ENCODE measurements at places on chromosomes 6 and 20.

- no peak for DNase-seq
Measured at GRCh38 chr20:56575157-56575556, 42.1 kb downstream of the FAM209B start.

DNA sequence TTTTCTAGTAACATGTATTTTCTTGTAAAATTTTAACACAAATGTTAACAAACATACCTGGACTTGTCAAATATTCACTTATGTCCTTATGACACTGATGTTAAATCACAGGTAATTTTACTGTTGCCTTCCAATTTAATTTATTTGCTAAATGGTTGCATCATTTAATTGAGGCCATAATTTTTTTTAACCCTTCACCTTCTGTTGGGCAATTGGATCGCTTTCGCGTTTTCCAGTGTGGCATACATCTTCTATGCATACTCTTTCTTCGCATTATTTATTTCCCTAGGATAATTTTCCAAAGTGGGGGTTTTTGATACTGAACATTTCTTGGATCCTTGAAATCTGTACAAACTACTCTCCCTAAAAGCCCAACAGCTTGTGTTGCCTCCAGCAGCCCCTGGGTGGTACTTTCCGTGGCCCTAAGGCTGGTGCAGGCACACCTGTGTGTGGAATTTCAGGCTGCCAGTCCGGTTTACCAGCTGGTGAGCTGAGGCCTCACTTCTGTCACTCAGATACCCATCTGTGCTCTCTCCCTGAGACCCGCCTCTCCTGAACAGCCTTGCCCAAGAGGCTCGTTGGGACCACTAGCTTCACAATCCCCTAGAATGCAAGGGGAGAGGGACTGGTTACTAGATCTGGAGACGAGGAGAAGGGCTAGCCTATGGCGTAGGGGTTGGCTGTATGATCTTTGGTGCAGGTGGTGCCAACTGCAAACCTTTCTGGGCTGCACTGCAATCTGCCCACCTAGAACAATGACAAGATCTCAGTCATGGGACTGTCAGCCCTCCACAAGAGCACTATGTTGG lies 11.2 kb upstream of the C20orf144 start:
- DNase-seq, result no peak

DNA sequence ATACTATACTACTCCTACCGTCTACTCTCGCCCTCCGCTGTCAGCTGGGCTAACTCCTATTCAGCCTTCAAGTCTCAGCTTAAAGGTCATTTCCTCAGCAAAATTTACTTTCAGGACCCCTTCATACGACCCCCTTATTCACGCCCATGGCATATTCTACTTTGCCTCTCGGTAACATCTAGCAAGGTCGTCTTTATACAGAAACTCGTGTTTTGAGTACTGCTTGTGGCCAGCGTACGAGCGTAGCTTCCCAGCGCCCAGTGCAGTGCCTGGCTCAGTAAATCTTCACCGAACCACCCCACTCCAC lies 546 bp downstream of the CRNKL1 start:
- DNase-seq, result no peak

GRCh38 chr20:20398123-20398522 lies 30.2 kb downstream of the INSM1 start:
- no peak for DNase-seq

GRCh38 chr20:44911264-44911921 lies 1.5 kb downstream of the PABPC1L start:
- peak; percentile 37 for DNase-seq

DNA sequence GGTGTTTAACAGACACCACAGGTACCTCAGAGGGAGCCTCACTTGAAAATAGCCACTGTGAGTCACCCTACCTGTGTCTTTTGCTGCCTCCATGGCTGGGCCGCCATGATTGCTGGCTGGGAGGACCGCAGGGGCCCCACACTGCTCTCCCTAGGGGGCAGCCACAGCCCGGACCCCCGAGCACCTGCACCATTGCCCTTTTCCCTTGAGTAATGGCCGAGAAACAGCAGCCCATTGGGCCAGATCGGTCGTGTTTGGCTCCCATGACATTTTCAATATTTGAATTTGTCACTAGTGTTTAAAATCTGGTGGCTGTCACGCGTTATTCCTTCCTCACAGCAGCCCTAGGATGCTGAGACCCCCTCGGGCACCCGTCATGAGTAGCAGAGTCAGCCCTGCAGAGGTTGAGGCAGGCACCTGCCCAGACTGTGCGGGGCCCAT lies 6.7 kb downstream of the ZBP1 start:
- DNase-seq, result no peak

DNA sequence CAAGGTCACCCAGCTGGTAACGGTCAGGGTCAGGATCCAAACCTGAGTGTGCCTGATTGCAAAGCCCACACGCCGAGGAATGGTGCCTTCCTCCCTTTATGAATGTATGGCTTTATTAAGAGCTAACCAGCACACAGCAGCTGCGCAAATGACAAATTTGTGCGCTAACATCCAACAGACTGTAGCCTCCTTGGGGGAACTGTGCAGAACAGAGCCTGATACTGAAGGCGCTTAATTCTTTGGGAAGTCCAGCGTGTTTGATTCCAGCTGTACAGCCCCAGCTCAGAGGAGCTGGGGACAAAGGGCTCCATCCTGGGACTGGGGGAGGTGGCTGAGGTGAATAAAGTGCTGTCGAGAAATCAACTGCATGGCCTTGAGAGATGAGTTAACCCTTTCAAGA lies 75.7 kb upstream of the JARID2 start:
- no peak for DNase-seq

- DNase-seq, result no peak
Measured at GRCh38 chr20:56573986-56574385, 40.9 kb downstream of the FAM209B start.

- DNase-seq, result no peak
Measured at GRCh38 chr6:88349511-88349910, 183.4 kb upstream of the CNR1 start.

DNA sequence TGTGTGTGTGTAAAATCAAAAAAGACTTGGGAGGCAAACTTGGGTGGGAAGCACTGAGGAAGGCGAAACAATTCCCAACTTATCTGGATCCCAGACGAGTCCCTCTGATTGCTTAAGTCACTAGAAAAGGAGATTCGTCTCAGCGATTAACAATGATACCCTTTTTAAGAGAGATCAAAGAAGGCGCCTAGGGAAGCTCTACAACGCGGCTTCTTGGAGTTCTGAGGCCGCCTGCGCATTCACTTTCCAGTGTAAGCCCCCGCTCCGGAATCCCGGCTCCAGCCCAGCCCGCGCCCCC lies 8.7 kb upstream of the TBX18 start:
- DNase-seq, result no peak

GRCh38 chr6:97423190-97423589 lies 140.2 kb upstream of the MMS22L start:
- DNase-seq, result no peak

GRCh38 chr20:40638414-40638813 lies 50.6 kb downstream of the MAFB start:
- DNase-seq, result no peak

- no peak for DNase-seq
Measured at GRCh38 chr6:45426251-45426650, 48.5 kb upstream of the SUPT3H start.

GRCh38 chr20:57774951-57775350 lies 65.1 kb upstream of the PMEPA1 start:
- no peak for DNase-seq

- no peak for DNase-seq
Measured at GRCh38 chr6:49969605-49970004, at the start of gene DEFB113. TSS of gene DEFB113 (minus strand) at chr6:49969625. CDS start at chr6:49969625, 0 bp downstream.

DNA sequence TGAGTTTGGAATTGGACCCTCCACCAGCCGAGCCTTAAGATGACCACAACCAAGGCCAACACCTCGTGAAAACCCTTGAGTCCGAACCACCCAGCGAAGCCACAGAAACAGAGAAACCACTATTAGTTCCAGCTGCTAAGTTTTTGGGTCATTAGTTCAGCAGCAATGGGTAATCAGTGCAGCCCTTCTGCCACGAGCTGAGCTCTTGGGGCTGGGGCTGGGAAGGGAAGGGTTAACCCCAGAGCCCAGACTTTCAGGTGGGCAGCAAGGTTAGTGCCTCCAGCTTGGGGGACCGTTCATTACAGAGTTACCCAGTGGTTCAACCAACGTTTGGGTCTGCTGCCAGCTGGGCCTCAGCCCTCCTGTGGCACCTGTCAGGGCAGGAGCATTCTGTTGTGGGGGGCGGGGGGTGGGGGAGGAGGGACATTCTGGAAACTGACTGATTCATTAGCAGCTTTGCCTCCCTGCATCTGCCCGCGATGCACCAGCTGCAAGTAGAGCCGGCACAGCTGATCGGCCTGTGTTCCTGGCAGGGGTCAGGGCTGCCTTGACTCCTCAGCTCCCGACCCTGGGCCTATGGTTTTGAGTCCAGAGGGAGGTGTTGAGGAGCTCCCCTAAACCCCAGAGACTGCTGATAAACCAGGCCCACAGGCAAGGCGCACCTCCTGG lies 52.7 kb downstream of the TGM2 start:
- DNase-seq, result peak; percentile 13

- DNase-seq, result no peak
Measured at GRCh38 chr20:57959018-57959417, 249.2 kb upstream of the PMEPA1 start.

DNA sequence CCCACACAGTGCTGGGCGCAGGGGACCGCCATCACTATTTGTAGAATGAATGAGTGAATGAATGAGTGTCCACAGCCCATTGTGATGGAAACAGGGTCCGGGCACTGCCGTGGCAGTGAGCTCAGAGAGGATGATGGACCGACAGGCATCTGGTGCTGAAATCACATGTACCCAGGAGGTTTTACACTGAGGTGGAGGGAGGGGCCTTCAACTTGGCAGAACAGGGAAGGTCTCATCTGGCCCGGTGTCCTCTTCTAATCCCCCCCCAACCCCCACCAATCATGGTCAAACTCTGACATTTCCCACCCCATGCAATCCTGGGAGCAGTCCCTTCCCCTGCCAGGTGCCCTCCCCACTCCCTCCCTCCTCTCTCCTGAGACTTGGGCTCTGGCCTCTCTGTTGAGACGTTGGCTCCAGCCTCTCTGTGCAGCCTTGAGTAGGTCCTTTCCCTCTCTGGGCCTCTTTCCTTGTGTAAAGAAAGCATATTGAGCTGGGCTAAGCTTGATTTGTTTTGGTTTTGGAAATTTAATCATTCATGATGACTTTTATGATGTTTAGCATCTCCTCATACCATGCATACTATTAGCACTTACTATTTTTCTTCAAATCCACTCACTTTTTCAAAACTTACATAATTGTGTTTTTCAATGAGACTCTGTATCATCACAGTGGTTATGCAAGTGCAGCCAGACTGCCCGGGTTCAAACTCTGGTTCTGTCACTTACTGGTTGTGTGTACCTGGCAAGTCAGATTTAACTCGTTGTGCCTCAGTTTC lies 10.8 kb downstream of the KIAA1755 start:
- no peak for DNase-seq

- DNase-seq, result peak; percentile 86
Measured at GRCh38 chr6:107192830-107193229, 77.5 kb upstream of the BEND3 start.

DNA sequence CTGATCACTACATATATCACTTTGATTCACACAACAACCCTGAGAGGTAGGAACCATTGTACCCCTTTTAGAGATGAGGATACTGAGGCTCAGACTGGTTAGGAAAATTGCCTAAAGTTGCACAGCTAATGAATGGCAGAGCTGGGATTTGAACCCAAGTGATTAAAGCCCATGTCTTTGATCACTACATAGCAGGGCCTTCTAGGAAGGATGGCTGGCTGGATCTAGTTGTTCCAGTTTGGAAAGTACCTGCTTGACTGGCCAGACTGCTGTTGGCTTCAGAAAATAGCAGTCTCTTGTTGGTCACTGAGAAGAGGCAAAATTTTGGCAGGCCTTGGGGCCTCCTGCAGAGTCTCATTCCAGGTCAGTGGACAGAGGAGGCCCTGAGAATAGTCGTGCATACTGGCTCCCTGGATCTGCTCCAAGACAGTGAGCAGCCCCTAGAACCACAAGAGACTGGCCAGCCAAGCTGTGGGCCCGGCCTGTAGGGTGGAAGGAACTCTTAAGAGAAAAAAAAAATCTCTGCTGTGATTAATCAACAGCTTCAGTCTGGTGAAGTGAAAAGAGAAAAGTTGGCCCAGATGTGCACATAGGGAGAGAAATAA lies 17.5 kb downstream of the PPARD start:
- no peak for DNase-seq

- no peak for DNase-seq
Measured at GRCh38 chr20:36925234-36925633, 26.3 kb downstream of the SAMHD1 start.

DNA sequence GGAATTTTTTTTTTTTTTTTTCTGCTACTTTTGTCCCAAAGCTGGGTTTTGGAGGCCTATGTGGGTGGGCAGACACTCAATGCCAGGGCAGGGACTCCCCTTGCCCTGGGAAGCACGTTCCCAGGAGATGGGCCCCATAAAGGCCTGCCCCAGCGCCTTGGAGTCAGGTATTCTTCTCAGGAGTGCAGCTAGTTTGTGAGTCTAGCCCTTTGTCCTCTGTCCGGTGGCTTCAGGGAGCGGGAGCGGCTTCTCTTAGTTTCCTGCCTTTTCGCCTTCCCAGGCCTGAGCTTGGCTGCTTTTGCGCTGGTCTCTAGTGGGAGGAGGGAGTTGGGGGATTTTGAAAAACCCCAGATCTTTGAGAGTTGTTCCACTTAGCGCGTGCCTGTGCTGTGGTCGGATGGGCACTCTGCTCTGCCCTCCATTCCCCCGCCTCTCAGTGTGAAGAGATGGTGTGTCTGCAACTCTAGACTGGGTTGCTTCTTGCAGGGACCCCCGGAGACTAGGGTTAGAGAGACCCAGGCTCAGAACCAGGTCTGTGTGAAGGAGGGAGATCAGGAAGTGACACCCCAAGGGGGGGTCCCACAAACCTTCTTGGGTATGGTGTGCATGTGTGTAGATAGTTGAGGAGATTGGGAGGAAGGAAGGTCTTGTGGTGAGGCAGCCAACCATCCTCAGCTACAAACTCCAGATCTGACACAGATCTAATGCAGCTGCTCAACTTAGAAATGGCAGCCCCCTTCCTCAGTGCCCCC lies 1.3 kb downstream of the PLCG1 start:
- DNase-seq, result no peak

DNA sequence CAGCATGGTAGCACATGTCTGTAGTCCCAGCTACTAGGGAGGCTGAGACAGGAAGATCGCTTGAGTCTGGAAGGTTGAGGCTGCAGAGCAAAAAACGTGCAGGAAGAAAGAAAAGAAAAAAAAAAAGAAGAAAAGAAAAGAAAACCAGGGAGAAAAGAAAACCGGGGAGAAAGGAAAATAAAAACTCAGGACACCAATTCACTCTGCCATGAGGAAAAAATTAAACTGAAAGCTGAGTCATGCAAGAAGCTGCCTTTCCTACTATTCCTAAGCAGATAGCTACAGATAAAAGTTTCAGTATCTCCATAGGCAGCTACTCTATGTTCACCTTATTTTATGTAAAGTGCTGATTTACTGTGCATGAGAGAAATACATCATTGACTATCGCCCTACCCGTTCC lies 10.5 kb downstream of the PTGIS start:
- DNase-seq, result no peak

All from SHP77 (cell line).